ENCODE measurements at places on chromosomes 16 and 17.

- DNase-seq, result no peak
Measured at GRCh38 chr17:29068818-29069217, 25.9 kb downstream of the PIPOX start.

- DNase-seq, result no peak
Measured at GRCh38 chr16:76800196-76800595, 390.8 kb upstream of the MON1B start.

GRCh38 chr16:67246756-67247191 is 507 bp downstream of the FHOD1 start:
- DNase-seq, result no peak

- DNase-seq, result no peak
Measured at GRCh38 chr17:39132192-39132610, 19.2 kb downstream of the PLXDC1 start.

DNA sequence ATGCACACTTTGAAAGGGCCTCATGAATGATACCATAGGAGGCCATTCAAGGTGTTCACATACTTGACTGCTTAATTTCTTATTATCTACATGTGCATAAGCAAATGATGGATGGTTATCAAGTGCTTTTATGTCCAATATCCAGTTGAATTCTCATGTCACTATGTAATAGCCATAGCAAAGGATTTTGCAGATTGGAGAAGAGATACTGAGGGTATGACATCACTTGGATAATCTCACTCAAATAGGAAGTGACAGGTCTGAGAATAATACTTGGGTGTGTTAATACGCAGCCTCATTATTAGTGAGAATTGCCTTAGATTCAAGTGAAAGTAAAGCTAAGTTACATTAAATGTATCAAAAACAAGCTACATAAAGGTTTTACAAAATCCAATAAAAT is 1208.6 kb downstream of the CDH11 start:
- DNase-seq, result no peak

- DNase-seq, result no peak
Measured at GRCh38 chr17:19344311-19345066, 18.0 kb downstream of the B9D1 start.

DNA sequence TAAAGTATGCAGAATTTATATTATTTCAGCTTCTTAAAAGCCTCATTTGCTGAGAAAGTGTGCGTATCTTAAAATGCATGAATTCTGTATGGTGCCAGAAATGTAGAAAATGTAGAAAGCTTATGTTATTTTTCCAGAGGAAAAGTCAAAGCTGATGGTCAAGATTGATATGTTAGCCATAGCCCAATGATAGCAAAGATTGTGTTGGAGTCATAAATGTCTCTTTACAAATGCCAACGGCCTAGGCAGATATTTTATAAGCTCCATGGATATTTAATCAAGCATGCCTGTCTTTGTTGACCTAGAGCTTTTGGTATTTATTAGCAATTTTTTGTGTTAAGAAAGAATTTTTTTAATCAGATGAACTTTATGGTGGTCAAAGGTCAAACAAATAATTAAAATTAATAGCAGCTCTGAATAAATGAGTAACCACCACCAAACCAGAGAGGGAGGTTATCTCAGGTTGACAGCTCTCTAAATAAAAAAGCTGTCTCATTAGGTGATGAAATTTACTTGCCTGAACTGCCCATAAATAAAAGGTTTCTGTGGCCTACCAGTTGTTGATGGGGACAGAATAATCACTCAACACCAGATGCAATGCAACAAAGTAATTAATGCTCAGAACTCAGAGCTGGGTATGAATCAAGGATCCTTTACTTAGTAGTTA is 28.5 kb downstream of the CLEC3A start:
- DNase-seq, result no peak

GRCh38 chr16:1746693-1747195 is 24.6 kb downstream of the NME3 start:
- no peak for DNase-seq

- DNase-seq, result no peak
Measured at GRCh38 chr16:86517033-86517432, 6.7 kb downstream of the FOXF1 start.

DNA sequence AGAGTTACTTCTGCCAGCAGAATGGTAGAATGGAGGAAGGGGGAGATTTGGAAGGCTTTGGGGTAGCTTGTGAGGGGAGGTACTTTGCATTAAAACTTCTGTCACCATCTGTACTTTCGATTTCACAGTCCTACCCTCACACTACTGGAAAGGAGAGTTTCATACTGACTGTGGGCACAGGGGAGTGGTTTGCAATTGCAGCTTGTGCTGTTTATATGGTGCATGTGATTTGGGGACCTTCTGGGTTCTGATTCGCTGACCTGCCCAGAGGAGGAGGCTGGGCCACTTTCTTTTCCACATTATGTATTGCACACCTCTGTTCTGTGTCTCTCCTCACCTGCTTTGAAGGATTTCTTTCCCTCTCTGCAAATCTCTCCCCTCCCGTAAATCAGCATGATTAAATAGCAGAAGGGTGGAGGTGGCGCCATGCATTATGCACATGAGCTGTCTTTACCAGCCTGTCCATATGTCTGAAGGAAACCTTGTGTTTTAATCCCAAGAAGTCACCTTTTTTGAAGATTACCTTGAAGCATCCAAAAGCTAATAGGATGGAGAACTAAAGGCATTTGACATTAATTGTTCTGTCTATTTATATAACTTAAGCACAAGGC is 90.9 kb downstream of the RBFOX1 start:
- DNase-seq, result no peak

GRCh38 chr17:38728290-38728831 is 1.8 kb upstream of the CISD3 start:
- DNase-seq, result peak; percentile 53

DNA sequence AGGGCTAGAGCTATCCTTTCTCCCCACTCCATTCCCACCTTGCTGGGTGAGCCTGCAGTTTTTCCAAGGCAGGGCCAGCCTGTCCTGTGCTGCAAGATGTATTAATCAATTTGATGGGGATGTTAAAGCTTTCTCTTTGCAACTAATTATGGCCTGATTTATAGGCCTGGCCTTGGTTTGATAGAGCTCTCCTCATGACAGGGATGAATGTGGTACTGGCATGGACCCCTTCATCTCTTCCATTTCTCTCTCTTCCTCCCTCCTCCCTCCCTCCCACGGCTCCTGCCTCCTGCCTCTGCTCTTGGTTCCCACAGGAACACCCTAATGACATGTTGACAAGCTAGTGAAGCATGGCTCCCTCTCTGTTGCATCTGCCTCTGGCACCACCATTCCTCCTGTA is 47.2 kb upstream of the SKAP1 start:
- DNase-seq, result no peak

DNA sequence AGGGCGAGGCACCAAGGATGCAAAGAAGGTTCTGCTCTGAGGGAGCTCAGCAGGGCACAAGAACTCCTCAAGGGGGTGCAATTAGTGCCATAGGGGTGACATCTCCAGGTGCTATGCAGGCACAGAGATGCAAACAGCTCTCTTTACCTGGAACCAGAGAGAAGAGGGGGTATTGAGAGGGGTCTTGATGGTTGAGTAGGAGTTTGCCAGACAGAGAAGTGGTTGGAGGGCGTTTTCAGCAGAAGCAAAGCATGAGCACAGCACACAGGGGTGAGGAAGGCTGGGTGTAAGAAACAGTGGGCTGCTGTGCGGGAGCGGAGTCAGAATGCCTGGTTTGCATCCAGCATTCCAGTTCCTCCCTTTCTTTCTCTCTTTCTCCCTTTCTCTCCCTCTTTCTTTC is 81.8 kb upstream of the LHX1 start:
- DNase-seq, result no peak

DNA sequence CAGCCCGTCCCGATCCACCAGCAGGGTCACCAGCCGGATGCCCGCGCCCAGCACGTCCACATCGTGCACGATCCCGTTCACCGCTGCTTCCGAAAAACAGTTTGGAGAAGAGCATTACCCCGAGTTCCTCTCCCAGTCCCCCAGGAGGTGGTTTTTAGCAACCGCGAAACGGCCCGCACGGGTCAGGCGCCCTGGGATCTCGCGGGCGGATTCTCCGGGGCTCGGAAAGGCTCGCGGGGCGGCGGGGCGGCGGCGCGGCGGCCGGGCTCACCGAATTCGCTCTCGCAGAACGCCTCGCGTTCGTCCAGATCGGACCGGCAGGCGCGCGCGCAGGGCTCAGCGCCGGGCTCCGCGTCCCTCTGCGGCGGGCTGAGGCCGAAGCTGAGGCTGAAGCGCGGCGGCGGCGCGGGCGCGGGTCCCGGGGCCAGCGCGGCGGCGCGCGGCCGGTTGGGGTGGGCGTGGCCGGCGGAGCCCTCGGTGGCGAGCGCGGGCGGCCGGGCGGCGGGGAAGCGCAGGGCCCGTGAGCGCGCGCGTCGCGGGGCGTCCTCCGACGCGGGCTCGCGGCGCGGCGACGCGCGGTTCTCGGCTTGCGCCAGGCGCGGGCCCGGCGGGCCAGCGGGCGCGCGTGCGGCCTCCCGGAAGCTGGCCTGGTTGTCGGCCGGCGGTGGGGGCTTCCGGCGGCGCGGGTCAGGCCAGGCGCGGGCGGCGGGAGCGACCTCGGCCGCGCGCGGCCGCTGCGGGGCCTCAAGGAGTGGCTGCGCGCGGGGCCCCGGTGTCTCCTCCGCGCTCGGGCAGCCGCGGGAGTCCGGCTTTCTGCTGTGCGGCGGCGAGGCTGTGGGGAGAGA is 2.9 kb downstream of the C17orf58 start:
- DNase-seq, result peak; percentile 41

DNA sequence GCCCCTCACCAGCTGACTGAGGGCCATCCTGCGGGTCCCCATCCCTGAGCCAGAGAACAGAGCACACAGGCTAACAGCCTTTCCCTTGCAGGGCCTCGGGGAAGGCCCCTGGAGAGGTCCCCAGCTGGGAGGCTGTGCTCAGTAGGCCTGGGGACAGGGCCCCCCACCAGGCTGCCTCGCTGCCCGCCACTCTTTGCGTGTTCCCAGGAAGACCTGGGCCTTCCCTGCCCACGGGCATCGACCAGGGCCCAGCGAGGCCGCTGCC is 785 bp downstream of the HID1 start:
- no peak for DNase-seq

DNA sequence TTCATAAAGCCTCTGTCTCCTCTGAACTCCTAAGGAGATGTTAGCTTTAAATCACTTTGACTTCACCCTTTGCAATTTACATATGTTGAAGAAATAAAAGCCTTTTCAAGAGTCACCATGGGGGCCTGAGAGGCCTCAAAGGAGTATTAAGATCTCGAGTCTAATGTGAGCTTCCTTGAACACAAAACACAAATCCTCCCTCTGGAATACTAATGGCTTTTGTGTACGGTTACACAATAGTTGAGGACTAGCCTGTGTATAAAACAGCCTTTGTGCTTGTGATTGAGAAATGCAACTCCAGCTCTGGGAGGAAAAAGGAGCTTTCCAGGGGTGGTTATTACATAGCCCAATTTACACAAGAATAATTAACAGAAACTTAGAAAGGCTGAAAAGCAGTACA is 1140.2 kb downstream of the CDH11 start:
- no peak for DNase-seq

GRCh38 chr17:56914581-56915273 is 878 bp upstream of the TRIM25 start:
- DNase-seq, result no peak

DNA sequence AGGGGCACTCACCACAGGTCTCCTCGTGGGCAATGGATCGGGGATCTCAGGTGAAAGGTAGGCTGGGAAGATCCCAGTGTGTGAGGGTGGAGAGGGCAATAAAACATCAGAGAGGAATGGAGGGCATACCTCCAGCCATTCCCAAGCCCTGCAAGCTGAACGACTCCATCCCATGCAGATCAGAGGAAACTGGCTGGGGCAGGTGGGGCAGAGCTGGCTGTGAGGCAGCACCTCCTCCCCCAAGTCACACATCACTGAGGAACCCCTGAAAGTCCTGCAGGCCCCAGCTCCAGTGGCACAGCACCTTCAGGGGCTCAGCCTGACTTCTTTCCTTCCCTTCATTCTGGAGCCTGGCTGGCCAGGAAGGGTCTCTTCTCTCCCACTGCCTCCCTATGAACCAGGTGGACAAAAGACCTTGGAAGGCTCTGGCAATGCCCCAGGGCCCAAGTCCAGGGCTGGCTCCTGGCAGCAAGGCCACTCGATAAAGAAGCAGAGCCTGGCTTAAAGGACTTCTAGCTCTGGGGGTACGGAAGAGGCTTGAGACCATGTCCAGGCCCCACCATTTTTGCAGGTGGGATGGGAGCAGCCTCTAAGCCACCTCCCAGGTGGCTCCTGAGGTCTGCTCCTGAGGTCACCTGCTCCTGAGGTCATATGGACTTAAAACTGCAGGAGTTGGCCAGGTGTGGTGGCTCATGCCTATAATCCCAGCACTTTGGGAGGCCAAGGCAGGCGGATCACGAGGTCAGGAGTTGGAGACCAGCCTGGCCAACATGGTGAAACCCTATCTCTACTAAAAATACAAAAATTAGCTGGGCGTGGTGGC is 13.5 kb upstream of the TMEM208 start:
- no peak for DNase-seq

GRCh38 chr16:3868556-3868955 is 12.0 kb downstream of the CREBBP start:
- no peak for DNase-seq

GRCh38 chr17:42363767-42364585 is 24.3 kb downstream of the STAT3 start:
- DNase-seq, result no peak

- no peak for DNase-seq
Measured at GRCh38 chr17:76478097-76478496, 10.7 kb downstream of the AANAT start.

- DNase-seq, result no peak
Measured at GRCh38 chr16:56451753-56452689, 667 bp downstream of the OGFOD1 start.
